Right hindlimb (tissue), 1 donor: ENCODE measurements at places on chromosomes 12 and 14.

- DNase-seq = no peak
These were observed 7.2 kb upstream of the CCDC197 start for GRCh38 chr14:93989939-93990338.

GRCh38 chr12:89276860-89277259 is 75.4 kb downstream of the DUSP6 start:
- no peak for DNase-seq

- no peak for DNase-seq
These were observed 190.9 kb downstream of the ETV6 start for GRCh38 chr12:11840366-11840765.

DNA sequence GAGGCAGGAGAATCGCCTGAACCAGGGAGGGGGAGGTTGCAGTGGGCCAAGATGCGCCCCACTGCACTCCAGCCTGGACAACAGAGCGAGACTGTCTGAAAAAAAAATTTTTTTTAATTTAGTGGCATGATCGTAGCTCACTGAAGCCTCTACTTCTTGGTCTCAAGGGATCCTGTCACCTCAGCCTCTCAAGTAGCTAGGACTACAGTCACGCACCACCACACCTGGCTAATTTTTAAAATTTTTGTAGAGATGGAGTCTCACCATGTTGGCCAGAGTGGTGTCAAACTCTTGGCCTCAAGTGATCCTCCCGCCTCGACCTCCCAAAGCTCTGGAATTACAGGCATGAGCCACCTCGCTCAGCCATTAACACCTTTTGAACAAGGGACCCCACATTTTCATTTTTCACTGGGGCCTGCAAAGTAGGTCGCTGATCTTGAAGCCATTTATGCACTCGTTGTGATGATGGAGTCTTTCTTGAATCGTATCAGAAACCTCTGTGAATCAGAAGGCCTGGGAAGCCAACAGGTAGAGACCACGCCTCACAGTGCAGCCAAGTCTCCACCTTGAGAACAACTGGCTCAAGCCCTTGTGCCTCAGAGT is 5.9 kb downstream of the HCAR1 start:
- no peak for DNase-seq

GRCh38 chr12:57234571-57235016 is 5.1 kb downstream of the SHMT2 start:
- DNase-seq = no peak

DNA sequence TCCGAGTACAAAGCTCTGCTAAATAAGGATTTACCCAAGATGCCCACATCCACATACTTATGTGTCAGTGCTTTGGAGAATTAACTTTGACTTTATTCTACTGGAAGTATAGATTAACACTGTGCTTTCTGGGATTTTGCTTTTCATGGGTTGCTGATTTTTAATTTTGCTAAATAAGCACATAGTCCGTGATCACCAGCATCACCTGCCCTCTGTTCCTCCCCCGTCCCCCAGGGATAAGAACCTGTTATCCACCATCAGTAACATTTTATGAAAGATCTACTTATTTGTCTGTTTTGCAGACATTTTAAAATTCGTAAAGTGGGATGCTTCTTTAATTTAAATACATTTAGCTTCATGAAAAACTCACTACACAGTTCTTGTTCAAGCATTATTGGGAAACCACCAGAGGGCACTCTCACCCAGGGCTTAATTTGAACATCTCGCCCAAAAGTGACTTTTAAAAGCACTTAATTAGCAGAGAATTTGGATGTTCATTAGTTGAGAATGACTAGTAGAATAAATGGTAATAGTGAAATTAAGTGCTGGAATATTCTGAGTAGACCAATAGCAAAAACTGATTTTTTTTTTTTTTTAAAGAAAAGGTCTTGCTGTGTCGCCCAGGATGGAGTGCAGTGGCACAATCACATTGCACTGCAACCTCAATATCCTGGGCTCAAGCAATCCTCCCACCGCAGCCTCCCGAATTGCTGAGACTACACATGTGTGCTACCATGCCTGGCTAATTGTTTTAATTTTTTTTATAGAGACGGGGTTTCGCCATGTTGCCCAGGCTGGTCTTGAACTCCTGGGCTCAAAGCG is 35.7 kb downstream of the MRPL42 start:
- DNase-seq = peak; percentile 35

DNA sequence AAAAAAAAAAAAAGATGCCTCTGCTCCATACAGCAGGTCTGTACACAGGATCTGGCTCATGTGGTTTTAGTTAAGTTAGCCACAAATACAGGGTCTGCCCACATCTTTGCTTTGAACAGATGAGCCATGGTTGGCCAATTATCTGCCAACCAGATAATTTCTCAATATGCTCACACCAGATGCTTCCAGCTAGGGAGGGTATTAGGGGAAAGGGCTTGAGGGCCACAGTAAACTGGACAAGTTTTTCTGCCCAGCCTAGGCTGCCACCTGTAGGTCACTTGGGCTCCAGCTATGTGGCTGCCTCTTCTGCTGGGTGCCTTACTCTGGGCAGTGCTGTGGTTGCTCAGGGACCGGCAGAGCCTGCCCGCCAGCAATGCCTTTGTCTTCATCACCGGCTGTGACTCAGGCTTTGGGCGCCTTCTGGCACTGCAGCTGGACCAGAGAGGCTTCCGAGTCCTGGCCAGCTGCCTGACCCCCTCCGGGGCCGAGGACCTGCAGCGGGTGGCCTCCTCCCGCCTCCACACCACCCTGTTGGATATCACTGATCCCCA is 776 bp downstream of the RDH5 start:
- peak; percentile 70 for DNase-seq

- DNase-seq = no peak
These were observed at the start of gene NXPH4 for GRCh38 chr12:57216014-57216911. Gene NXPH4, plus strand, starts transcription at chr12:57216794. Its CDS starts 176 bp downstream, at chr12:57216970.

DNA sequence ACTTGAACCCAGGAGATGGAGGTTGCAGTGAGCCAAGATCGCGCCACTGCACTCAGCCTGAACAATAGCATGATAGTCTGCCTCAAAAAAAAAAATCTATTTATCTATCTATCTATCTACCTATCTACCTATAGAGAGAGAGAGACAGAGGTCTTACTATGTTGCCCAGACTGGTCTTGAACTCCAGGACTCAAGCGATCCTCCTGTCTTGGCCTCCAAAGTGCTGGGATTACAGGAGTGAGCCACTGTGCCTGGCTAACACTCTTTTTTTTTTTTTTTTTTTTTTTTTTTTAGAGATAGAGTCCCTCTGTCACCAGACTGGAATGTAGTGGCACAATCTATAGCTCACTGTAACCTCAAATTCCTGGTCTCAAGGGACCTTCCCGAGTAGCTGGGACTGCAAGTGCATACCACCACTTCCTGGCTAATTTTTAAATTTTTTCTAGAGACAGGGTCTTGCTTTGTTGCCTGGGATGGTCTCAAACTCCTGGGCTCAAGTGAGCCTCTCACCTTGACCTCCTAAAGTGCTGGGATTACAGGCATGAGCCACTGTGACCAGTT is 1.9 kb downstream of the FAM186A start:
- no peak for DNase-seq

DNA sequence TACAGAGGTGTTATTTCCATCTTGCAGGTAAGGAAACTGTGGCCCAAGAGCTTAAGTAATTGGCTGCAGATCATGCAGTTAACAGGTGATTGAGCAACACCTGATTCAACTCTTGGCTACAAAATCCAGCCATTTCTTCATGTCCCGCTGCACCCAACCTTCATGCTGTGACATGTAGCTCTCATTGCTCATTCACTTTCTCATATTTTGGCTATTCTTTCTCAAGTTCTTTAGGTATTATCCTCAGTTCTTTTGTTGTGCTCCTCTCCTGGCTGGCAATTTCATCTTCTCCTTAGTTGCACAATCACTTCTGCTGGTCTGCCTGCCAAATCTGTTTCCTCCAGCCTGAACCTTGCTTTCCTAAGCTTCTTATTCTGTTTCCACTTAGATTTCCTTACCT is 300.8 kb downstream of the SSPN start:
- no peak for DNase-seq

GRCh38 chr12:105427883-105428282 is 97.4 kb downstream of the C12orf75 start:
- no peak for DNase-seq

DNA sequence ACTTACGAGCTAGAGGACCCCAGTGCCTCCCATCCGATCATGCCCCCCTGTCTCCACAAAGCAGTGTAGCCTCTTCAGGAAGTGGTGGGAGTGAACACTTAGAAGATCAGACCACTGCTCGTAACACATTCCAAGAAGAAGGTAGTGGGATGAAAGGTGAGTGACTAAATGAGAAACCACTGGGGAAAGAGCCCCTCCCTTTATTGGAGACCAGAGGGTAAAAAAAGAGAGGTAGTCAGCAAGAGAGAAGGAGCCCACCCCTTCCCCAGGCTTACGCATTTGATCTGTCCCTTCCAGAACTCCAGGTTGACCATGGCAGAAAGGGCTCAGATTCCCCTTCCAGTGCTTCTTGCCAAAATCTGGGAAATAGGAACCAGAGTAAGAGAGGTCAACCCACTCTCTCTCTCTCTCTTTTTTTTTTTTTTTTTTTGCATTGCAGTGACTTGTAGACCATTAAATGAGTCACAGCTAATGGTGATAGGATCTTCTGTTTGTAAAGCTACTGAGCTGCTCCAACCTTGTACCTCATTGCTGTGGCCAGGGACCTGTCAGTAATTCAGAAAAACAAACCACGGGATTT is 165.4 kb downstream of the GCH1 start:
- DNase-seq = no peak

DNA sequence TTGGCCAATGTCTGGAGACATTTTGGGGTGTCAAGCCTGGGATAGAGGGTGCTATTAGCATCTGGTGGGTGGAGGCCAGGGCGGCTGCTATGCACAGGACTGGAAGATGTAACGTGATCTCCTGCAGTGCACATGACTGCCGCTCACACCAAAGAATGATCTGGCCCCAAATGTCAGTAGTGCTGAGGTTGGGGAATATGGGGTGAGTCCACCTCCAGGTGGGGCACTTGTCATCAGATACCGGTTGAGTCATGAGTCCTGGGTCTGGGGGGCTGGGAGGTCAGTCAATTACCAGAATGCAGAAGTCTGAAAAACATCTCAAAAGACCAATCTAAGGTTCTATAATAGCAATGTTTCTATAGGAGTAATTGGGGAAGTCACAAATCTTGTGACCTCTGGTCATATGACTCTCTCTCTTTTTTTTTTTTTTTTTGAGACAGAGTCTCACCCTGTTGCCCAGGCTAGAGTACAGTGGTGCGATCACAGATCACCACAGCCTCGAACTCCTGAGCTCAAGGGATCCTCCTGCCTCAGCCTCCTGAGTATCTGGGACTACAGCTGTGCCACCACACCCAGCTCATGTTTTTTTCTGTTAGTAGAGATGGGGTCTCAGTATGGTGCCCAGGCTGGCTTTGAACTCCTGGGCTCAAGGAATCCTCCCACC is 6.0 kb upstream of the SDSL start:
- no peak for DNase-seq

GRCh38 chr12:95815632-95816212 is 25.2 kb upstream of the NTN4 start:
- DNase-seq = no peak

DNA sequence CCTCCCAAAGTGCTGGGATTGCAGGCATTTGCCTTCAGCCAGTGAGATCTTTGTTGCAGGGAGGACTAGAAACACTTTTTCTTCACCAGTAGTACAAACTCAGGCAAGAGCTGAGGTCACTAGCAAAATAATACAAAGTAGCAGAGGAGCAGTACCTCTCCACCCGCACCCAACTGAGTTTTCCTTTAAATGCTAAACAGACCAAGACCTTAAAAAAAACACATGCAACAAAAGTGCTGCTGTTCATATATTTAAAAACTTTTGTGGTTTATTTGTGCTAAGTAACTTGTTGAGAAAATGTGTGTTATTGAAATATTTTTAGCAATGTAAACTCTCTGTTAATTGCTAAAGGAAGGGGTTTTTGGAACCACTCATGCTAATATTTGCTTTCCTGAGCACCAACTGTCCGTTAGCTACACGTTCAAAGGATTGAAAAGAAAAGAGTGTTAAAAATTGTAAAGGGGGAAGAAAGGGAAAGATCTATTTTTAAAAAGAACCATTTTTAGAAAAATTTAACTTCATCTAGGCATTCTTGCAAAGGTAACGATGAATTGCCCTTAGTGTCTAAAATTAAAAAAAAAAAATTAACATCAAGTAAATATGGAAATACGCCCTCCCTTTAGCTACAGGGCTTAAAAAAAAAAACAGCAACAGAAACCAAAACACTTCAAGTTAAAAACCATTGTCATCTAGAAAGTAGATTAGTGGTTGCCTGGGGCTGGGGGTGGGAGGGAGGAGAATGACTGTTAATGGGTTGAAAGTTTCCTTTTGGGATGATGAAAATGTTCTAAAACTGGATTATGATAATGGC is 114.0 kb upstream of the KRAS start:
- no peak for DNase-seq

- DNase-seq = peak; percentile 81
These were observed 24.8 kb downstream of the KLRK1 start for GRCh38 chr12:10364815-10365622.

- DNase-seq = no peak
These were observed 42.5 kb downstream of the WDR20 start for GRCh38 chr14:102182190-102182589.

DNA sequence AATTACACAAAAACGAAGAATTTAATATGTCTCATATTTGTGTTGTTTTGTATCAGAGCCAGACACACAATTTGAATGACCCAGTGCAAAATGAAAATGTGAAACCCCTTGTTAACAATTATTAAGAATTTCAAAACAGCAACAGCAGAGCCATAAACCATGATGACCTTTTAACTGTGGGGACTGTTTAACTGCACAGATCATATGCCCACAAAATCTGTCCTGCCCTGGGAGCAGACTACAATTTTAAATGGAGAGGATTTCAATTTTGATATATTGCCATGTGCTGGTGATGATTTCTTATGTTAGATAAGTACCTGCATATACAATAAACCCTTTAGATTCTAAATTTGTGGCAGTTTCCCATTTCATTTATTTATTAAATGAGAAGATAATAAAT is 455.5 kb upstream of the MGAT4C start:
- DNase-seq = no peak

DNA sequence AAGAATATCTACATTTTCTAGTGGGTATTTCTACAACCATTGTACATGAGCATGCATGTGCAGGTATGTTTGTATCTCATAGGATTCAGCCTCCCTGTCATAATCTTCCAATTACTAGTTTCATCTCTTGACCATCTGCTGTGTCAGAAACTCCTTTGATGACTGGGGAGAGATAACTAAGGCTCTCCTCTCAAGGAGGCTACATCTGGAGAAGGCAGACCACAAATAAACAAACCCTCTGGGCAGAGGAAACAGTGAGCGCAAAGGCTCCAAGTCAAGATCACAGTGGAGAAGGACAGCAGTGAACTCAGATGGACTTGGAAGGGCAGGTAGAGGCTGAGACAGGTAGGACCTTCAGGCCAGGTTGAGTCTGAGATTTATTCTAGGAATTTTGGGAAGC is 166.4 kb downstream of the PELI2 start:
- no peak for DNase-seq

GRCh38 chr12:22653075-22653474 is 28.1 kb downstream of the ETNK1 start:
- no peak for DNase-seq

- no peak for DNase-seq
These were observed 46.0 kb downstream of the ATP2B1 start for GRCh38 chr12:89662623-89663022.

- DNase-seq = no peak
These were observed 4.4 kb downstream of the PSMA6 start for GRCh38 chr14:35296545-35296944.

- no peak for DNase-seq
These were observed 15.5 kb upstream of the ENDOU start for GRCh38 chr12:47740606-47741339.
